ENCODE measurements at places on chromosomes 7 and 10.
A peak's percentile ranks its signal among the peaks of the same experiment; 100 is the strongest.

DNA sequence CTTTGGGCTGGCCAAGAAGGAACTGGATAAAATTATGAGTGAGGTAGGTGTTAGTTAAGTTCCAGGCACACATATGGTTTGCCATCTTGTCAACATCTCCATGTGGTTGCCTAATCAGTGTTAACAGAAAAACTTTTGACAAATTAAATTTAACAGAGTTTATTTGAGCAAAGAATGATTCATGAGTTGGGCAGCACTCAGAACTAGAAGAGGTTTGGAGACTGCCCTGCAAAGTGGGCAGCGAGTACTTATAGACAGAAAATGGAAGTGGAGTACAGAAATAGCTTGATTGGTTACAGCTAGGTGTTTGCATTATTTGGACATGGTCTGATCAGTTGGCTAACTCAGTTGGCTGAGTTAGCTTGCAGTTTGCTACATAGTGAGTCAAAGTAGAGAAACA, 37.5 kb upstream of the AGK start:
- DNase-seq = no peak

- peak; percentile 24 for DNase-seq
These were observed 67.3 kb downstream of the ST7 start for GRCh38 chr7:117020591-117020973.

GRCh38 chr7:38105874-38106483, 72.1 kb upstream of the STARD3NL start:
- peak; percentile 6 for DNase-seq

DNA sequence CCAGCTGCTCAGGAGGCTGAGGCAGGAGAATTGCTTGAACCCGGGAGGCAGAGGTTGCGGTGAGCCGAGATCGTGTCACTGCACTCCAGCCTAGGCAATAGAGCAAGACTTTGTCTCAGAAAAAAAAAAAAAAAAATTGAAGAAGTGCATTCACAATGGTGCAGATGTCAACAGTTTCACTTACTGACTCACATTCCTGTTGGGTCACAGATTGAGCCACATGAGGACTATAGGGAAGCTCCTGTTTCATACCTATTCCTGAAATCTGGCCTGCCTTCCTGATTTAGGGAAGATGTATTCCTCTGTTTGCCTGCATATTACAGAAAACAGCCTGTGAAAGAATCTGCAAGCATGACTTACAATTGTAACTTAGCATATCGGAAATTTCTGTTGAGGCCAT, 78.2 kb downstream of the AKR1C4 start:
- no peak for DNase-seq

GRCh38 chr10:48982584-48982983, 42.9 kb upstream of the LRRC18 start:
- no peak for DNase-seq

GRCh38 chr7:38453168-38453567, 178.0 kb downstream of the AMPH start:
- no peak for DNase-seq

- DNase-seq = no peak
These were observed 188.5 kb upstream of the ANK3 start for GRCh38 chr10:60578217-60578616.

All from COR-L47 (cell line).